ENCODE measurements at places on chromosomes 2 and 18. TPM values are rescaled to one million over a fixed set of nuclear protein-coding genes. Genes with fewer than 3 reads are reported as not detected.

The CHRNG gene
- not detected for total RNA-seq

DNA sequence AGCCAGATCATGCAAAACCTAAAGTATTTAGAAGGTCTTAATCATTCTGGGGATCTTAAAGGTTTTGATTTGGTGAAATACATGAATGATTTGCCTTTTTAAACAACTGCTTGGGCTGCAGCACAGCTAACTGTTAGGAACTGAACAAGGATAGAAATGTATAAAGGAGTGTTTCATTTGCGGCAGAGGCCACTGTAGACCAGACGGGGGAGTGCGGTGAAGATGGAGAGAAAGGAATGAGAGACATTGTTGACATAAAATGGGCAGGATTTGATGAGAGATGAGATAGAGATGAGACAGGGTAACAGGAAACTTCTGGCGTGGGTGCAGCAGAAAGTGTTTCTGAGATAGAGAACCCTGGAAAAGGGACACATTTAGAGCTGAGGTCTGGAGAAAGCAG lies 308.1 kb downstream of the TMX3 start:
- H3K4me1 ChIP-seq: no peaks in the 10 kb centered on the region
- no peak overlapping the region for H3K27ac ChIP-seq
- no peak overlapping the region for H3K4me3 ChIP-seq
- no peaks in the 10 kb centered on the region for H3K36me3 ChIP-seq

- peaks cover 36% of the 10 kb centered on the region for H3K36me3 ChIP-seq
- H3K27me3 ChIP-seq: no peaks in the 10 kb centered on the region
- DNase-seq: peak; percentile 71
- H3K27ac ChIP-seq: peak overlapping the region; percentile 64
- no peak overlapping the region for H3K4me3 ChIP-seq
Observed at GRCh38 chr2:196783431-196784094, 15.9 kb downstream of the GTF3C3 start.

DNA sequence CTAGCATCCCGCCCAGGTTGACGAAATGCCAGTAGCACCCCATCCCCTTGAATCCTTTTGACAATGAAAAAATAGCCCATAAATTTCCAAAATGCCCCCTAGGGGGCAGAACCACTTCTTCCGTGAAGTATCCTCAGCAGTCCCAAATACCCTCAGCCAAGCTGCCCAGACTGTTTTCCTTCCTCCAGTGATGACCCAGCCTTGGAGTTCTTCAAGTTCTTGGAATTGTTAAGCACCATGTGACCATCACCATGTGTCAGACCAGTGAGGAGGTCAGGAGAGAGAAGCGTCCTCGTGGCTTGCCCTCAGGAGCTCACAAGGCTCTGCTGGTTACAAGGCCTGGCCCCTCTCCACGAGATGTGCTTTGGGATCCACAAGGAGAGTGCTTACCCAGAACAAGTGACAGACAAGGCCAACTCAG lies 1.4 kb upstream of the SLC23A3 start:
- DNase-seq: peak; percentile 27
- peak overlapping the region; percentile 54 for H3K27ac ChIP-seq
- peaks cover 23% of the 10 kb centered on the region for H3K36me3 ChIP-seq
- peaks cover 35% of the 10 kb centered on the region for H3K4me1 ChIP-seq

The LYG1 gene
- total RNA-seq: 1.2 TPM

The MERTK gene
- 1.2 TPM for total RNA-seq

The RUFY4 gene
- 0.93 TPM for total RNA-seq

Data from activated CD4-positive, alpha-beta memory T cell treated with anti-CD3 and anti-CD28 coated beads for 36 hours (primary cell).